Suppressor macrophage (primary cell): ENCODE measurements at places on chromosomes 1 and 21.

DNA sequence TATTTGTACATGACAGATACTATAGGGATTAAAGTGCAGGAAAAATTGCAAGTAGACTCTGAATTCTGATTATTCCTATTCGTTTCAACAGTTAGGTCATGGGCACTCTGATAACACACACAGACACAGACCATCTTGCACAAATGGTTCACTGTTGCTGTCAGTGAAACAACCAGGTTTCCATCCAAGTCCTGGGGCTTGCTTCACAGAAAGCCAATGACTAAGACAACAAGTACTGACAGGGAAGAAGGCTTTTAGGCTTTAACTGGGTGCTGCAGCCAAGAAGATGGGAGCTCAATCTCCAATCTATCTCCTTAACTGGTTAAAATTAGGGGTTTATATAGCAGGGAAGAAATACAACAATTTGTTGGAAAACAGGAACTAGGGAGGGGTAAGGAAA, 57.6 kb downstream of the RIMS3 start:
- no peak for DNase-seq

- DNase-seq, result peak; percentile 98
These were observed 87.9 kb downstream of the RIPK4 start for GRCh38 chr21:41678924-41679318.

GRCh38 chr1:14441302-14441741, 157.2 kb upstream of the KAZN start:
- no peak for DNase-seq

DNA sequence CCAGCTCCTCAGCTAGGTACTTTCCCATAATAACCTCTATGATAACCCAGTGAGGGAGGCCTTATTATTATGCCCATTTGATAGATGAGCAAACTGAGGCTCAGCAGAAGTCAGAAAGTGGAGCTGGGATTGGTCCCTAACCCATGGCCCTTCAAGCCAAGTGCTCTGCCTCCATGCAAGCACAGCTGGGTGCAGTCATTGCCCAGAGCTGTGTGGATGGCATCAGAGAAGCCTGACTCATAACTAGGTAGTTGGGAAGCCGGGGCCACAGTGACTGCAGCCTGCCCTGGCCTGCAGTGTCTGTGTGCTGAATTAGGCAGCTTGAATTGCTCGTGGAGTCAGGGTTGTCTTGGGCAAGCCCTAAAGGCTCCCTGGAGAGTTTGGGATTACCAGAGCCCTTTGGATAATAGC, 89.9 kb upstream of the SLC2A1 start:
- DNase-seq, result no peak

DNA sequence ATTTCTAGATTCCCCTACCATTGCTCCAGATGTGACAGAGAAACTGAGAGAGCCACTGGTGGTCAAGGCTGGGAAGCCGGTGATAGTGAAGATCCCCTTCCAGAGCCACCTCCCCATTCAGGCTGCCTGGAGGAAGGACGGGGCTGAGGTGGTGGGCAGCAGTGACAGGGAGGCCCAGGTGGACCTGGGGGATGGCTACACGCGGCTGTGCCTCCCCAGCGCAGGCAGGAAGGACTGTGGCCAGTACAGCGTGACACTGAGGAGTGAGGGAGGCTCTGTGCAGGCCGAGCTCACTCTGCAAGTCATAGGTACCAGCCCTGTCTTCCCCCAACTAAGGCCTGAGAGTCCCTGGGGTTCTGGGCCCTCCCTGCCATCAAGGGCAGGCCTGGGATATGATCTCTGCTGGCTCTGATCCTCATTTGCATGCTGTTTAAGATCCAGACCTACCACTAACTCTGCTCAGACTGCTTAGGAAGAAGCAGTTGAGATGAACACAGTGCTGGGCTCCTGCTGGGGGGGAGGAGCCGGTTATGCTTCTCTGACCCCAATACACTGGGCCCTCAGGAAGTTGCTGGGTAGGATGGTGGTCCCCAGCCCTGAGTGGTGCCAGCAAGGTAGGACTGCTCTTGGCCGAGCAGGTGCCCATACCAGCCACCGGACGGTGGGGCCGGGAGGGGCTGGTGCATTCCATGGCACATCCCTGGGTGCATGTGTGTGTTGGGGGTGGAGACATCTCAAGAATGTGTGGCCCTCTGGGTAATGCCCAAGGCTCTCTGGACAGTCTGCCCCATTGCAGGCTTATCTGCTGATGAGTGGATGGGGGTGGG, 25.1 kb downstream of the IGFN1 start:
- no peak for DNase-seq

GRCh38 chr1:12597792-12598191, 20.2 kb downstream of the DHRS3 start:
- DNase-seq, result peak; percentile 62

DNA sequence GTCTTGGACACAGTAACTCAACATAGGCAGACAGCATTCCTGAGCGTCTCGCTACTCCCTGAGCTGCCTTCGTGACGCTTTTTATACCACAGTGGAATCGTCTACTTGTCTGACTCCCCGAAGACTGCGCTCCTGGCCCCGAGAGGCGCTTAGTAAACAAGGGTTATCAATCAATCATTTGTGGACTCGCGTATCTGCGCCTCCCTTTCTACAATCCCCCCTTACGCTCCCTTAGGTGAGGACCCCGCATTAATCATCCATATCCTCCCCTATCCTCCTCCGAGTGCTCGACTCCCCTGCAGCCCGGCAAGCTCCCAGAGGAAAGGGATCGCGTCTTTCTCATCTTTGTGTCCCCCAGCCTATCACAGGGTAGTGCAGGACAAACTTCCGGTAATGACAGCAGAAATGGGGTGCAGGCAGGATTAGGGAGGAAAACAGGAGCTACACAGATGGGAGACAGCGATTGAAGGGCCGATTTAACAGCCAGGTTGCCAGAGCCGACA, 522 bp downstream of the TMEM59 start:
- peak; percentile 62 for DNase-seq

DNA sequence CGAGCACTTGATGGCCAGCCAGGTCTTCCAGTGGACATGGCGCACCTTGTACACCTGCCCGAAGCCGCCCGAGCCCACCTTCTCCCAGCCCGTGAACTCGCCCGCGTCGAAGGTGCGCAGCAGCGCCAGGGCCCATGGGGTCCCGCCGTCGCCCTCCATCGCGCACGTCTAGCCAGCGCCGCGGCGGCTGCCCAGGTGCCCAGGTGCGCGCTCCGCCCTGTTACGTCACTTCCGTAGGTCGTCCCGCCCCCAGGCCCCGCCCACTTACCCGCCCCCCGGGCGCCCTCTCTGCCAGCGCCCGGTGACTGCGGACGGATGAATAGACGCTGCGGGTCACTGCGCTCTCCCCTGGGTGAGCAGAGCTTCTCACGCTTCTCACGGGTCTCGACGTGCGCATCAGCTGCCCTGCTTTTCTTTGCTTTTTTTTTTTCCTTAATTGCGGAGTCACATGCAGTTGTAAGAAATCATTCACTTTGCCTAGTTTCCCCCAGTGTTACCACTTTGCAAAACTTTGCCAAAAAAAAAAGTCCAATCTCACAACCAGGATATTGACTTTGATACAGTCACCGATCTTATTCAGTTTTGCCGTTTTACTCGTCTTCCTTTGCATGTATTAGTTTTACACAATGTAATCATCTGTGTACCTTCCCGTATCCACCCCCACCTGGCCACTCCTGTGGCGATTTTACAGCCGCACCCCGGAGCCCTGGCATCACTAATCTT, at the start of gene RIPK4:
TSS of gene RIPK4 (minus strand) at position 170 of the 723 bp plus-strand sequence. CDS start at position 159, 11 bp downstream.
- DNase-seq, result peak; percentile 32

GRCh38 chr1:247332623-247333361, 1.1 kb upstream of the ZNF496 start:
- DNase-seq, result peak; percentile 88

DNA sequence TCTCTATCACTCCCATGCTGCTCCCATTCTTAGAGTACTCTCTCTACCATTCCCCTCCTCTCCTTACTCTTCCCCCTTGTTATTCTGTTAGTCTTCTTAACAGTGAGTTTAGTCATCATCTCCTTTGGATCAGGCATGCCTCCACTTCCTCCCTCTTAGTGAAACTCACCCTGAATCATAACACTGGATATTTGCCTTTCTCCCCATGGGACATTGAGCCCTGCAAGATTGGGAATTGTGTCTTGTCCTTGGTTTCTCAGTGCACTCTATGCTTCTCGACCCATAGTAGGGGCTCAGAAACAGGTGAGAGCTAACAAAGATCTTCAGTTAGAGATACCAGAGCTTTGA, 68.3 kb upstream of the GCLM start:
- DNase-seq, result no peak

GRCh38 chr21:42756580-42757250, 103.3 kb downstream of the PDE9A start:
- no peak for DNase-seq

DNA sequence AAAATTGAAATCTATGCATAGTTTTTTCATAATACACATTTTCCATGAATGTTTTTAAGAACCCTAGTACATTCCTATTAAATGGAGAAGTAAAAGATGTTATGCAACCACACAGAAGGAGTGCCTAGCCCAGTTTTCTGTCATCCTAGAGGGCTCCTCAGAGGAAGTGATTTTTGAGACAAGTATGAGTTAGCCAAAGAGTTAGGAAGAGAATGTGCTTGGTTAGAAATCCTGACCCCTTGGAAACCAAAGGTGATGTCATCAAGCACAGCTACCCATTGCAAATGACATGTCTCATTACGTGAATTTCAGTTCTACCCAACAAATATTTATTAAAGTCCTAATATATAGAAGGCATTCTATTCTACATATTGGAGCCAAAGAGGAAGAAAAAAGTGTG, 88.9 kb upstream of the TNFSF4 start:
- DNase-seq, result peak; percentile 89

DNA sequence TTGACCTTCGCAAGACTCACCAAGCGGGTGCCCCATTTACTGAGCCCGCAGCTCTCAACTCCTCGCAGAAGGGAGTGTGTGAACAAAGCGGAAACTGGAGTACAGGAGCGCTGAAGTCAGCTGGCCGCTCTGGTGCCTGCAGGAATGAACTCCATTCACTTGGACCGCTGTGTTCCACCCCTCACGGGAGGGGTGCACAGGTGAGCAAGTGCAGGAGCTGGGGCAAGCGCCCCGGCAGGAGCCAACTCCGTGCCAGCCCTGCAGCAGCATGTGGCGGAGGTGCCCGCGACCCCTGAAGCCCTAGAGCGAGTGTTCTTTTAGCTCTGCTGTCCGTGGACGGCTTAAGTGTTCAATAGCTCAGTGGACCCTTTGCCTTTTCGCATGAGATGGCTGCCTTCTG, 471.6 kb upstream of the ADGRL4 start:
- DNase-seq, result no peak

DNA sequence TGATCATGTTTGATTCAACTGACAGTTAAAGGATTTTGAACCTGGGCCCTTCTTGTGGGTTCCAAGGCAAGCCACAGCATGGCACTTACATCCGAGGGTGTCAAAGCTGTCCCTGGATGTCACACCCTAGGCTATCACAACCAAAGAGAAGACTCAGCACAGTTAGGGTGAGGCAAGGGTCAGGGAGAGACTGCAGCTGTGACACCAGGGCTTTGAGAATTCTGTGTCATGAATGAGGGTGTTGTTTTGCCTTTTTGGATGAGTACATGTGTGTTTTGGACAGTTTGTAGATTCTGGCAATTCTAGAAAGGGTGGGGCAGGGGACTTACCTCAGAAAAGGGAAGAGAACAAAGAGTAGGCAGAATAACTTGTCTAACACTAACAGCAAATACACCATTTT, 37.8 kb upstream of the ZNF326 start:
- DNase-seq, result no peak

GRCh38 chr1:17452686-17453085, 13.2 kb upstream of the RCC2 start:
- no peak for DNase-seq

GRCh38 chr1:93239863-93240262, 59.3 kb downstream of the CCDC18 start:
- DNase-seq, result no peak

DNA sequence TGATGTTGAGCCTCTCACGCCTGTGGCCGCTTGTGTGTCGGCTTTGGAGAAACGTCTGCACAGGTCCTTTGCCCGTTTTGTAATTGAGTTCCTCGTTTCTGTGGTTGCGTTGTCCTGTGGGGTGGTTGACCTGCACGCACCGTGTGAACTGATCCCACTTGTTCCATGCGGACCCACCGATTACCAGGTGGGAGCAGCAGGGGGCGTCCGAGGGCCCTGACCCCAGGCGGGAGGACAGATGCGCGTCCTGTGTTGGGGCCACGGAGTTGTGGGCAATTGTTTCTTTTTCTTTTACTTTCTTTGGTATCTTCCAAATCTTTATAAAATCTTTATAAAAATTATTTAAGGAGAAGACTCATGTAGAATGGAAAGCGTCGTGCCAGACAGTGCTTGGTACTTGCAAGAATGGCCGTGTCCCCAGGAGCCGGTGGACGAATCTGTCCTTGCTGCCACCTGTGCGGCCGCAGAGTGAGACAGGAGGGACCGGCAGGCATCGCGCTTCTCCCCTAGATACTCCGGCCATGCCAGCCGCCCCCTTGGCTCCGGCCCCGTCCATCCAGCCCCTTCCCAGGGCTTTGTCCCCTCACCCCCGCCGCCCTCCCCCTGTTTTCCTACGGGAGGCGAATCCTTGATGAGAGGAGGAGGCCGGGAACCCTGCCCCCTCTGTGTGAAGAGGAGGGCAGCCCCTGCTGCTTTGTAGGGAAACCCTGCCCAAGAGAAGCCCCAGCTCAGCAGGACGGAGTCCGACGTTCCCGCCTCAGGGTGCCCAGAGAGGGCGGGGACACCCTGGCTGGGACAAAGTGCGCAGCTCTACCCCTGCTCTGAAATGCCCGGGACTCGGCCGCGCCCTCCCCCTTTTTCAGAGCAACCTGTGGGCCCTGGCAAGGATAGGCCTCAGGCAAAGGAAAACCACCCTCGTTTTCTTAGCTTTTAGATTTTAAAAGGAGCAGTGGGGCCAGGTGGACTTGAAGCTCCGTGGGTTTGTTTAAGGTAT, 41.7 kb downstream of the PRKCZ start:
- DNase-seq, result peak; percentile 56
